ENCODE measurements at places on chromosomes 7 and 10.

DNA sequence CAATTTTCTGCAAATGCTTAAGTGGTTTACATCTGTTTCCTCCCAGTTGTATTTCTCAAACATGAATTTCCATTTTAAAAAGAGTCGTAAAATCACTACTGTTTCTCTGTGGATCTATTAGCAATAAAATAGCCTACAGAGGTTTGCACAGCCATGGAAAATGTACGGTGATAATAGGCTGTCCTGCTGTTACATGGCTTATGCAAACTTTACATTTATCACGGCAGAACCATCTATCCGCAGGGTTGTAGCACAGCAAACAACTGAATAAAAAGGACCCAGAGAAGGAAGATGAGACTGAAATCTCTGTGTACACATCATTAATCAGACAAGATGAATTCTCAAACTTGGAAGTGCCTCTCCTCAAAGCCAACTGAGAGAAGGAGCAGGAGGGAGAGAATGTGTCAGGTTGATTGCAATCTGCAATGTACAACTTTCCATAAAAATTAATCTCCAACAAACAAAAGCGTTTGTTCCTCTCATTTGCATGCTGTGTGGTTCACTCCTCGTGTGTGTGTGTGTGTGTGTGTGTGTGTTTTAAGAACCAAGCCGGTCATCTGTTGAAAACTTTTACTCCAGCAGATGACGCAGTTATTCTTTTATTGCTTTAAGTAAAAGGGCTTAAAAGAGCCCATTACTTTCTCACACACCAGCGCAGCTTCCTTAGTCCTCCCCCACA is 279.3 kb downstream of the SKAP2 start:
- DNase-seq = no peak

- DNase-seq = no peak
These were observed 926 bp upstream of the C10orf71 start for GRCh38 chr10:49297818-49298670.

- no peak for DNase-seq
These were observed 62.4 kb upstream of the EMX2 start for GRCh38 chr10:117480097-117480496.

- DNase-seq = no peak
These were observed 117.8 kb downstream of the COL28A1 start for GRCh38 chr7:7417851-7418250.

DNA sequence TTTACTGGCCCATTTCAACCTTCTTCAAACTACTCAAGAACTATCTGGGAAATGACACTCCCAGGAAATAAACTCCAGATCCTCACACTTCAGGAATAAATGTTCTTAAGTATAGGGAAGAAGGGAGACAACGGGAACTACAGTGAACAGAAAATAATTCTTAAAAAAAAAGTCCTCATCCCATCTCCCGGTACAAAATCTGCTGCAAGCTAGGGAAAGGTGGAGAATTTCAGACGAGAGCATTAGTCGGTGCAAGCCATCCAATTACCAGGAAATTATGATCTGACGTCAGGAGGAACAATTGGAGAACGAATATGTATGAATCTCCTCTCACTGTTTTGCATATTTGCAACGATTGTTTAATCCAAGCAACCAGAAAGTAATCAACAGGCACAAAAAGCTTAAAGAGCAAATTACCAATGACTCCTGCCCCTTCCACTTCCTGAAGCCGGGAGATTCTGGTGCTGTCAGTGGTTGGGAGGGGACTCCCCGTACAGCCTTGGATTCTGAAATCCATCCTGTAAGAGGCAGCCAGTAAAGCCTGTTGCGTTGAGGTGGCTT is 15.1 kb upstream of the GATA3 start:
- no peak for DNase-seq

GRCh38 chr10:34506786-34507185 is 308.3 kb downstream of the PARD3 start:
- no peak for DNase-seq

- DNase-seq = no peak
These were observed 33.9 kb downstream of the FAM107B start for GRCh38 chr10:14740684-14741247.

DNA sequence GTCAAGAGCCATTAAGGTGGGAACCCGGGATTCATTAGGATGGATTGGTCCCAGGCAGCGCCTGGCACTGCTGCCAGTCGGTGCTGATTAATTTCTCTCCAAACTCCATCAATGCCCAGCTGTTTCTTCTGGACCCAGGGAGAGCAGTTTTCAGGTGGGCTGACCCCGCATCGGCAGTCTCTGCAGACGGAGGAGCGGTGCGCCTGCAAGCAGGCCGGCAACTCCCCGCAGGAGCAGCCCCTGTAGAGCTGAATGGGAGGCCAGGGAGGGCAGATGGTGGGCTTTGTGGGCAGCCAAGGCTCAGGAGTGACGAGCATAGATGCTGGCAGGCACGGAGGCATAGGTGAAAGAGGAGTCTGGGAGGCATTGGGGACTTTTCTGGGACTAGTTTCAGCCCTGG is 56.5 kb downstream of the CDH23 start:
- no peak for DNase-seq

DNA sequence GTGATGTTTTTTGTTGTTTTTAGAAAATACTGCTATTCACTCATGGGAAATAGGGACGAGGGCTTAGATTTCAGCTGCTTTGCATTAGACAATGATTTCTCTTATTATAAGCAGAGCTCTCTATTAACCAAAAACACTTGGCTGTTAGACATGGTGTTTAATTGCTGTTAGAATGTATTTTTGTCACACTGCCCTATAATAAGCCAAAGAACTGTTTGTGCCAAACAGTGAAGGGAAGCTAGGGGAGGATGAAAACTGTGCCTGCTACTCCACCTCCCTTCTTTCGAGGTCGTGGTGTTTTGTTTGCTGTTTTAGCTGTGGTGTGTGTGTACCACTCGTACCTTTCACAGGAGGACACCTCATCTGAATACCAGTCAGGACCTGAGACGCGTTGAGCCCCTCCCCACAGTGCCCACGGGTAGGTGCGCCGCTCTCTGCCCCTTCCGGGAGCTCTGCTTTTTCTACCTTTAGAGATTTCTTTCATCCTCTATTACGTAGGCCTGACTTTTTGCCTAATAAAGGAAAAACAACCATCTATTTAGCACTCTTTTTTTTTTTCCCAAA is 57.9 kb downstream of the CUX1 start:
- DNase-seq = no peak

GRCh38 chr7:2785071-2785500 is 59.0 kb downstream of the GNA12 start:
- DNase-seq = no peak

DNA sequence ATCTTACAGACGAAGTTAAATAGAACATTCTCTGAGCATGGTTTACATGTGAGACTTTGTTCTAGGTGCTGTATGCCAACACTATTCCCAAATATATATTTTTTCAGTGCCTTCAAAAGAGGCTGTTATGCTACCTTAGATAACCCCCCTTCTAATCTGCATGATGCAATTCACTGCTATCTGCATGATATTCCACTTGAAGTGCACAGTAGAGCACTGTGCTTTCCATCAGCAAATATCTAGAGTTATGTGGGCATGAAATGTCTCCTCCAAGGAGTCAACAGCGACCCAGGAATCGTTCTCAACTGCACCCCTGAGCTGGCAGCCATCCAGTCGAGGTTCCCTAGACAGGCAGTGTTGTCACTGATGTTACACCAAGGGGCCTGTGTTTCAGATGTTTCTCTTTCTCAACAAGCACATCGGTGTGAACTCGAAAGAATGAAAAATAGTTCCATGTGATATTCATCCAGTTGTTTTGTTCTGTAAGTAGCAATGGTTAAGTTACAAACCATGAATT is 88.3 kb downstream of the PDE1C start:
- DNase-seq = no peak

DNA sequence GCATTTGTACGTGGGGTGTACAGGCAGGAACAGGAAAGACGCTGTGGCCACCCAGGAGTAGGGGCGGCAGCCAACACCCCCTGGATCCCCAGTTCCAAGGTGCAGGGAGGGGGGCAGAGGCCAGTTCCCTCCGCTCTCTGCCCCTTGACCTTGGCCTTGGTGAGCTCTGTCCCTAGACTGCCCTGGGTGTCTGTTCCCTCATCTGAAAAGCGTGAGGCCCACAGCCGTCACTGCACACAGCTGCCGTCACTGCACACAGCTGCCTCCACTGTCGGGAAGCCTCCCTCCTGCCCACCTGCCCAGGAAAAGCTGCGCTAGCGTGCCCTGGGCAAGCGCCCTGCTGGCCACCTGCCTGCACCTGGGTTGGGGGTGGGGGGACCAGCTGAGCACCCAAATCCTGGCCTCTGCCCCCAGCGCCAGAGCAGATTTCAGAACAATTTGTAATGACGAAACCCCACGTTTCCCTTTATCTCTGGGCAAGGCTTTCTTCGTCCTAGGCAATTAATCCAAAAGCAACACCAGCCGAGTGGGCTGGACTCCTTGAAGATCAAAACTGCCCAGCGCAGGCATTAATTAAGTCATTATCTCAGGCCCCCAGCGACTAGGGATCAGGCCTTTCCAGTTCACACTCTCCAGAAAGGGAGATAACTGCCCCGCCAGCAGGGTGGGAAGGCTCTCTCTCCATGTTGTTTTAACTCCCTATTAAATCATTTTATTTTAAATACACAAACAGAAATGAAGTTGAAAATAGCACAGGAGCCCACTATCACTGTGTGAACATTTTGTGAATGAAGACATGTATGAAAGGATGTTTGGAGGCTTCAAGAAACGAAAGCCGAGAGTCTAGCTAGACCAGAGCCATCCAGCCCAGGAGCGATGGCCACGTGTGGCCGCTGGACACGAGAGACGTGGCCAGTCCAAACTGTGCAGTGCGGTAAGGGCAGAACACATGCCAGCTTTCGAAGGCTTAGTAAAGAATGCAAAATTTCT is 4.0 kb upstream of the PDGFA start:
- DNase-seq = no peak

DNA sequence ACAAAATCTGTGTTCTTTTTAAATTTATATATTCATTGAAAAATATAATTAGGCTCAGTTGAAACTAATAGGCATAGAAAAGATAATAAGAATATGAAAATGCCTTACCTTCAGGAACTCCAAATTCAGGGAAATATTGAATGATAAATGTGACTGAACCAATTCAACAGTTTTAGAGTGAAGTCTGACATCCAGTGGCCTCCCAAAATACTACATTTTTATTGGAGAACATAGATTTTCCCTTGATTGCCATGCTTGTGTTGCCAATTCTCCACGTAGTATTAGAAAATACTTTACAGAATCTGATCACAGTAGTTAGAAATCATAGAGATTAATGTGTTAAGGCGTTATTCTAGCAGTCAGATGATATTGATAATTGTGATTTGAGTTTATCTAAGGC is 1246.7 kb downstream of the GATA3 start:
- no peak for DNase-seq

DNA sequence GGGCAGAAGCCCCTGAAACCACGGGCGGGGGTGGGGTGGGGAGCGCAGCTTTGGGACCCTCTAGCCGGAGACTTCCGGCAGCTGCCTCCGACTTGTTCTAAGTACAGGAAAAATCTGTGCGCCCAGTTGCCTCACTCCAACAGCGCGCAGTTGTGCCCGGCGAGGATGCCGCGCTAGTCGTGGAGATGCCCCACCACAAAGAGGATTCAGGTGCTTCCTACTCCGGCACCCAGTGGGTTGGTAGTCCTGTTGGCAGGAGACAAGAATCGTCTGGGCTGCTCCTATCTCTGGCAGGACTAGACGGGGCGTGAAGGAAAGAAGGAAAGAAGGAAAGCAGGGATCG is 465 bp upstream of the NPY start:
- no peak for DNase-seq

- DNase-seq = no peak
These were observed 52.0 kb upstream of the PPP1R3C start for GRCh38 chr10:91684841-91685240.

DNA sequence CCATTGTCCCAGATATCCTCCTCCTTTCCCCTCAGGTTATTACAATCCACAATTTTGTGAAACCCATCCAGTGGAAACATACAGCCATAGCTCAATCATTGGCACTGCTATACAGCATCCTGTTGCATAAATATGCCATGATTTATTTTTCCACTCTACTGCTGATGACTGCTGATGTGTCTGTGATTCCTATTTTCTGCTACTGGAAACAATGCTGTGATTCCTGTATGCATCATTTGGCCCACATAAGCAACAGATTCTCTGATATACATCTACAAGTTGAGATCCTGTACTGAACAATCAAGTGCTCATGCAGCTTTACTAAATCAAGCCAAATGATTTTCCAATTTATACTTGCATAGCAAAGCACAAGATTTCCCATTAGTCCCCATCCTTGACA is 39.6 kb downstream of the CUL2 start:
- no peak for DNase-seq

GRCh38 chr7:27131390-27131819 is 848 bp upstream of the HOXA4 start:
- no peak for DNase-seq

DNA sequence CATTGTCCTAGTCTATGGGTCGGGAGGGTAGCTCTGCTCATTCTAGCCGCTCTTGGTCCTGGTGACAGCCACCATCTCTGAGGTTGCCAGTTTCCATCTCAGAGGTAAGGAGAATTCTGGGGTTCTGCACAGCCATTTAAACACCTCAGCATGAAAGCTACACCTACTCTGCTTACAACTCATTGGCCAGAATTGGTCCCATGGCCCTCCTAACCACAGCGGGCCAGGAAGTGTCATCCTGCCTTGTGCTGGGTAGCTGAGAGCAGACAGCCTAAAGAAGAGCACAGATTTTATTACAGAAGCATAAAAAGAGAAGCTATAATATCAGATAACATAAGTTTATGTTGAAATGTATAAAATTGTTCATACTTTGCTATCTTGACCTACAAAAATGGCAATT is 152.7 kb downstream of the HECW1 start:
- no peak for DNase-seq

GRCh38 chr10:80855348-80855971 is 317.8 kb downstream of the SH2D4B start:
- DNase-seq = no peak

GRCh38 chr7:80078159-80078731 is 56.4 kb upstream of the GNAI1 start:
- DNase-seq = peak; percentile 13

GRCh38 chr10:80528185-80528700 is 9.5 kb upstream of the SH2D4B start:
- DNase-seq = no peak

GRCh38 chr10:31136386-31136785 is 104.7 kb upstream of the ZNF438 start:
- DNase-seq = no peak

DNA sequence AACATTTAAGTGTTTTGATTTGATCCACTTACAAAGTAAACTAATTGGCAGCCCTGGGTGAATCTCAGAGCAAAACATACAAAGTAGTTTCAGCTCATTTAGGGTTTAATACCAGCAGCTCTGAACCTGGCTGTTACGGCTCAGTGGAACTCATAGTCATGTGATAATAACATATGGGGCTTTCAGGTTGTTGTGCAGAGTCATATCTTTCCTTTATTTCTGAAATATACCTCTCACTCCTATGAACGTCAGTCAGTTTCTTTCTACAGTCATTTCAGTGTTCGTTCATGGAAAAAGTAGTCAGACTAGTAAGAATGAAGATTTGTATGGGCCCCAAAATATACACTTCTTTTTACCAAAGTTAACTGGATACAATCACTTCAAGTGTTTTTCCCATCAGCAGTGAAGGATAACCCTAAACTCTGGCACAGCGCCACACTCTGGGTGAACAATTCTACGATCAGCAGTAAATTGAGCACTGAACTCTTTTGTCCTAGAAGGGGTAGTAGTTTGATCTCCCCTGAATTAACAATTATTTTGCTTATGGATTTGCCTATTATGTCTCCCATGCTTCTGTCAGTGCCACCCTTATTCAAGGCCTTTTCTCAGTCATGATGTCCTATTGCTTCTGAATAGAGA is 218.6 kb downstream of the THSD7A start:
- no peak for DNase-seq

- DNase-seq = no peak
These were observed 216.8 kb downstream of the THSD7A start for GRCh38 chr7:11615174-11615573.

- no peak for DNase-seq
These were observed 34.8 kb upstream of the PURB start for GRCh38 chr7:44920119-44920518.
